ENCODE measurements at places on chromosomes 11 and 22. TPM values are rescaled to one million over a fixed set of nuclear protein-coding genes. Genes with fewer than 3 reads are reported as not detected.

TOM1 gene
- 39.4 TPM for total RNA-seq

AMBRA1 gene
- total RNA-seq: 33.5 TPM

SCGB2A2 gene
- not detected for total RNA-seq

OR51I1 gene
- total RNA-seq: not detected

YPEL1 gene
- total RNA-seq: 13.8 TPM

NAV2 gene
- total RNA-seq: 0.20 TPM

C1QTNF5 gene
- total RNA-seq: not detected

C11orf97 gene
- not detected for total RNA-seq

CACNA1I gene
- 9.9 TPM for total RNA-seq

STK33 gene
- 0.53 TPM for total RNA-seq

F2 gene
- not detected for total RNA-seq

PRG3 gene
- total RNA-seq: not detected

HEPACAM gene
- not detected for total RNA-seq

MMP27 gene
- not detected for total RNA-seq

MFRP gene
- total RNA-seq: not detected

KRTAP5-7 gene
- 0.23 TPM for total RNA-seq

TEX12 gene
- 0.51 TPM for total RNA-seq
